ENCODE measurements at places on chromosomes 1 and 21. TPM values are rescaled to one million over a fixed set of nuclear protein-coding genes. Genes with fewer than 3 reads are reported as not detected.

The SLC44A5 gene
- not detected for total RNA-seq

The FTCD gene
- not detected for total RNA-seq

The NUF2 gene
- 54.2 TPM for total RNA-seq

The SPATA1 gene
- total RNA-seq = 1.7 TPM

The ATAD3C gene
- total RNA-seq = 0.17 TPM

The KRTAP7-1 gene
- not detected for total RNA-seq

The AADACL4 gene
- not detected for total RNA-seq

The RBP7 gene
- total RNA-seq = not detected

The LCE1A gene
- not detected for total RNA-seq

The SPRR2A gene
- not detected for total RNA-seq

The CAMK2N1 gene
- total RNA-seq = 0.37 TPM

The CBR3 gene
- total RNA-seq = 24.4 TPM

The FUCA1 gene
- 6.1 TPM for total RNA-seq

The FMN2 gene
- total RNA-seq = not detected

The LCE3E gene
- total RNA-seq = not detected

The SPRR2F gene
- total RNA-seq = not detected

The IVL gene
- total RNA-seq = not detected

The FCRLB gene
- 0.23 TPM for total RNA-seq

The BARHL2 gene
- not detected for total RNA-seq

The C1orf210 gene
- total RNA-seq = not detected

The C1orf56 gene
- total RNA-seq = 1.3 TPM

The SYT2 gene
- not detected for total RNA-seq

The CCDC185 gene
- total RNA-seq = not detected

The AKR7A3 gene
- 0.52 TPM for total RNA-seq

The CRNN gene
- not detected for total RNA-seq

The LCE1B gene
- total RNA-seq = not detected

The FAM43B gene
- total RNA-seq = not detected

The TNFRSF1B gene
- 190 TPM for total RNA-seq

The F13B gene
- not detected for total RNA-seq

The MMEL1 gene
- 2.9 TPM for total RNA-seq

The ZNF593OS gene
- total RNA-seq = not detected

The LINGO4 gene
- total RNA-seq = 0.50 TPM

The ATP1A2 gene
- total RNA-seq = not detected

The DNAJC28 gene
- 0.40 TPM for total RNA-seq

Data from activated CD4-positive, alpha-beta T cell treated with anti-CD3 and anti-CD28 coated beads, Interleukin-2, amount 10 ng/mL, durations not matched to agents 7 days and 5 days (primary cell).